Stimulated activated CD4-positive, alpha-beta T cell treated with anti-CD3 and anti-CD28 coated beads, Interleukin-1b, Interleukin-23, amount 100 ng/mL, for 4 hours (primary cell): ENCODE measurements at places on chromosomes 16 and 17.

- DNase-seq, result no peak
These were observed 1.6 kb downstream of the TPPP3 start for GRCh38 chr16:67391424-67392300.

DNA sequence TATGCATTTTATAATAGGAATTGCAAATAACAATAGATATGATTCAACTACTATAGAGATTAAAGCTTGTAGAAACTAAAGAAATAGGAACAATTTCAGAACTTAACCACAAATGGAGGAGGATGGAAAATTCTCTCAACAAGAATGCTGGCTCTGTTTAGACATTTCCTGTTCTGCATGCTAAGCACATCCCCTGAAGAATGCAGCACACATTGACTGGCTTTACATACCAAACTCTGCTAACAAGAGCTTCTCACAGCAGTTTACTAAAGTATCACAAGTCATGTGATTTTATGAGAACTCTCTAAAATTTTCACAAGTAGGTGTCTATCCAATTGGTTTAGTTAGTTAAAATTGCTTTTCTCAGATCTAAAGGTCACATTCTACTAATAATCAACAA is 85.2 kb downstream of the SPAG9 start:
- DNase-seq, result no peak

- no peak for DNase-seq
These were observed 21.5 kb downstream of the IFT140 start for GRCh38 chr16:1590366-1590765.

GRCh38 chr17:75160211-75160610 is 5.9 kb upstream of the JPT1 start:
- no peak for DNase-seq

- peak; percentile 79 for DNase-seq
These were observed 617 bp downstream of the PAFAH1B1 start for GRCh38 chr17:2593821-2594721.

GRCh38 chr16:57482845-57483545 is 3.3 kb downstream of the DOK4 start:
- DNase-seq, result no peak

DNA sequence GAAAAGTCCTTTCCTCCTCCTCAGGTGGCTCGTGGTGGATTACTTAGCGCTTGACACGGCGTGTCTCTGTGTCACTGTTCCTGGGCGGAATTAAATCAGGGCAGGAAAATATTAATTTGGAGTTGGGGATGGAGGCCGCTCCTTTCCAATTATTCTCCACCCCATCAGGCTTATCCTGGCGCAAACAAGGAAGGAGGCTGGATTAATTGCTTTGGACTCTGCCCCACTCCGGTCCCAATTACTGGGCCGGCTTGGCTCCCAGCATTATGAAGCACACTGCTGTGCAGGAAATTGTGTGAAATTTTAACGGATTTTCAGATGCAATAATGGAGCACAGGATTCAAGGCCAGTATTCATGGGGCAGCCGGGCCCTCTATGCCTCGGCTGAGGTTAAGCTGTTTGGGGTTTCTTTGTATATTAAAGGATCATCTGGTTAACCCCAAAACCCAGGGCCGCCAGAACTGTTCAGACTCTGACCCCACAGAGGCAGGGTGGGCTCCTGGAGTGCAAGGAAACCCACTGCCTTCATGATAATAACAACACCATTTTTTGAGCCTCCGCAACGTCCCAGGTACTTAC is 87.8 kb downstream of the MRM1 start:
- DNase-seq, result no peak

DNA sequence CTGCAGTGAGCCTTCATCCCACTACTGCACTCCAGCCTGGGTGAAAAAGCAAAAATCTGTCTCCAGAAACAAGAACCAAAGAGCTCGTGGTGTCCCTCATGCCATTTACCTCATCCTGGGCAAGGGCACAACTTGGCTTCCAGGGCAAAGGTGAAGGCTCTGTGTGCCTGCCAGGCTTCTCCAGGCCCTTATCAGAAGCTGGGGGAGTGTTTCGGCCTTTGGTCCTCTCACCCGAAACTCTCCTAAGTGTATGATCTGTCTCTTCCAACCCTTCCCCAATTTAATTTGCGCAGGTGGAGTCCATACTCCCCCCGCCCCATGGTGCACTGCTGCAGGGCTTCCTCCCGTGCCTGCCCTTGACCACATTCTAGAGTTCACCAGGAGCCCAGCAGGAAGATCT is 1.1 kb downstream of the CES2 start:
- no peak for DNase-seq

- no peak for DNase-seq
These were observed 4.3 kb downstream of the POLG2 start for GRCh38 chr17:64492481-64493109.

- DNase-seq, result no peak
These were observed 114.1 kb downstream of the PITPNC1 start for GRCh38 chr17:67491009-67491680.

DNA sequence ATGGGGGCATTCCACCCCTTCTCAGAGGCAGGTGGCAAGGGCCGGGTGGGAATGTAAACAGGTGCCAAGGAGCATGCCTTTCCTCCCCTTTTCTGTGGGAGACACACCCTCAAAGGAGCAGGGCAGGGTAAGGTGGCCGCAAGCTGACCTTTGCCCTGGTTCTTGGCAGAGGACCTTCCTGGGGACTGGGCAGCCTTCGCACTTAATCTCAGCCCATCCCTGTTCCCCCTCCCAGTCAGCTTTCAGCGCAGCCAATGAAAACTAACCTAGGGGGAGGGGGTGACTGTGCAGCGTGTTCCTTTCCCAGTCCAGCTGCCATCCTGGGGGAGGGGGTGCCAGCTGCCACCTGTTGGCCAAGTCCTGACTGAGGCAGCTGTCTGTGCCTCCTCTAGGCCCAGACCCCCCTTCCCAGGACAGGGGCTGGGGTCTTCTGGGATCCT is 2.8 kb downstream of the TRAF4 start:
- DNase-seq, result no peak
